ENCODE measurements at places on chromosomes 12 and 14.

DNA sequence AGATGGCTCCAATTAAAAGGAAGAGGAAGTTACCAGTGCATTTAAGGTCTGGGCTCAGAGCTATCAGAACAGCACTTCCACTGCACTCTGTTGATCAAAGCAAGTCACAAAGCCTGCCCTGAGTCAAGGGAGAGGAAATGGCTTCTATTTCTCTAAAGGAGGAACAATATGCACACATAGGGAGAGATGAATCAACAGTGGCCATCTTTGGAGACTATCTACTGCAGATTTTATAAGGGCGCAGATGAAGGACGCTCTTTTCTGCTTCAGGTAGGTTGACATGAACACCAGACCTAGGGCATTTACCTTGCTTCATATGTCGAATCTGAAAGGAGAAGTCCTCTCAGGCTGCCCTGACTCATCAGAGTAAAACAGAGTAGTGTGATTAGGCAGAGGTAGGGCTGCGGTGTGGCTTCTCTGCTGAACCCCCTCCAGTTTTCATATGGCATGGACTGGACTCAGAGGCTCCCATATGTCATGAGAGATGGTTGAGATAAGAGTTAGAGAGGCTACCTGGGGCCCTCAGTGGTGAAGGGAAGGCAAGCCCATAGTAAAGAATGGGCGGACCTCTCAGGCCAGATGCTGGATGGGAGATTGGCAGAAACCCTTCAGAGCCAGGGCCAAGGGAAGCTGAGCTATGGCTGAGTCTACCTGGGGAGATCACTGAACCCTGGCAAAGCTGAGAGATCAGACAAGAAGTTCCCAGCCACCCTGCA lies 84.4 kb downstream of the ARF6 start:
- DNase-seq, result no peak

- no peak for DNase-seq
Measured at GRCh38 chr14:48826058-48826457, 760.1 kb downstream of the RPS29 start.

GRCh38 chr14:36173161-36173560 lies 3.4 kb downstream of the PTCSC3 start:
- no peak for DNase-seq

- DNase-seq, result no peak
Measured at GRCh38 chr14:36478782-36479181, 41.2 kb downstream of the NKX2-1 start.

DNA sequence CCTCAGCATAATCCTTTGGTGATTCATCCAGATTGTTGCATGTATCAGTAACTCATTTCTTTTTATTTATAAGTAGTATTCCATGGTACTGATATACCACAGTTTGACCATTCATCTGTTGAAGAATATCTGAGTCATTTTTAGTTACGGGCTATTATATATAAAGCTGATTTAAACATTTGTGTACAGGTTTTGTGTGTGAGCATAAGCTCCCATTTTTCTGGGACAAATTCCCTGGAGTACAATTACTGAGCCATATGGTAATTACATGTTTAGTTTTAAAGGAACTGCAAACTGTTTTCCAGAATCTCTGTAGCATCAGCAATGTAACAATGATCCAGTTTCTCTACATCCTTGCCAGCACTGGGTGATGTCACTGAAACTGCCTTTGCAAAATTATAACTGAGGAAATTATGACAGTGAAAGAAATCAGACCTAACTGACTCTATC lies 236.2 kb upstream of the KRR1 start:
- DNase-seq, result no peak

DNA sequence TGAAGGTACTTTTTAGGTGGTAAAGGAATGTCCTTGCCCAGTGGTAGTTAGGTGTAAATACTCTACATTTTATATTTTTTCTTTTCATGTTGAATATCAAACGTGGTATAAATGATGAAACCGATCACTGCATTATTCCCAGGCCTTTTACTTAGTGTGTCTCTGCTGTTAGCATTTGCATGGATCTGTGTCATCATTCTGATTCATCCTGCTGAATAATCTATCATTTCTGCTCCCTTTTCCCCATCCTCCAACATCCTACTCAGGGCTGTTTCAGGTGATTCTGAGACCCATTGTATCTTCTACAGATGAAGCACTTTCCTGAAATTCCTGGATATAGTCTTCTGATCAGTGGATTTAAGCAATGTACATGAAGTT lies 61.0 kb upstream of the PTHLH start:
- DNase-seq, result no peak

- no peak for DNase-seq
Measured at GRCh38 chr14:89697281-89698060, 257.1 kb downstream of the EFCAB11 start.

- no peak for DNase-seq
Measured at GRCh38 chr12:100718187-100718586, 76.4 kb upstream of the ANO4 start.

DNA sequence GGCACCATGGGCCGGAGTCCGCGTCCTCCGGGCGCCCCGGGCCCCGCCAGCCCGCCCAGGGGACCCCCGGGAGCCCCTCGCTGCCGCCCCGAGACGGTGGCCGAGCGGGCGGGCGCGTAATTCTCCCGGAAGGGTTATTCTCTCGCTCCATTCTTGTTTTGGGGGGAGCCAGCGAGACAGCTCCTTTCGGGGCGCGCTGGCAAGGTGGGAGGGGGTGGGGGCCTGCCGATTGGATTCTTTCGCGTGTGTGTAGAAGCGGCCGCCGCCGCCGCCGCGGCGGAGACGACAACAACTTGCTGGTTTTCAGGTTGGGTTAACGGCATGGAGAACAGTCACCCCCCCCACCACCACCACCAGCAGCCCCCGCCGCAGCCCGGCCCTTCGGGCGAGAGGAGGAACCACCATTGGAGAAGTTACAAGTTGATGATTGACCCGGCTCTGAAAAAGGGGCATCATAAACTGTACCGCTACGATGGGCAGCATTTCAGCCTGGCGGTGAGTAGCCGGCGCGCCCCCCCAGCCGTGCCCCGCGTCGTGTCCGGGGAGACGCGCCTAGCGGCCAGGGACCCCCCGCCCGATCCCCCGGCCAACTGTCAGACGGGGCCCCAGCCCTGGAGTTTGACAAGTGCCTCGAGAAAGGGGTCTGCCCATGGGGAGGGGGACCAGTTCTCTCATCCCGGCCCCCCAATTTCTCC lies 755 bp downstream of the SETD1B start:
- DNase-seq, result no peak

DNA sequence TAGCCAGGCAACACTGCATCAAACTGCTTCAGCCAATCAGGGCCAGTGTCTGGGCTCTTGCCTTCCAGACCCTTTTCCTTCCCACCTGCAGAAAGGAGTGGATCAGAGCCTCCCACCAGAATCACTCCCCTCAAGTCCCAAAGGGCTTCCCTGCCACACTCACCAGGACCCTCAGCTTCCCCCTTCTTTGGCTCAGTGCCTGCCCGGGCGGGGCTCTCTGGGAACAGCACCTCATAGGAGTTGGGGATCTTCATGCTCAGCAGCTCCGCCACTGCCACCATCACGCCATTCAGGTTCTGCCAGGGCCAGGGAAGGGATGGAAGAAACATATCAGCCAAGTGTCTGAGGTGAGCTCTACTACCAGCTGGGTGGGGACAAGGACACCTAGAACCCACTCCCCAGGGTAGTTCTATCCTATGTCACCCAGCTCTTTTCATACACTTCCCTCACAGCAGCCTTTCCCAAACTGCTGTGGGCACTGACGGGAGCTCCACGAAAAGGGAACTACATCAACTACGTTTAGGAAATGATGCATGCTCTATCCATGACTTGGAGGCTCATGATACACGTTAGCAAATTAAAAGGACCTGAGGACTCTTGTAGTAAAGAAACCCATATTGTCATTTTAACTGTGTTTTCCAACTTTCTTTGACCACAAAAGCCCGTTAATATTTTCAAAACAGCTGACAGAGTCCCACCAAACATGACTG lies 9.4 kb upstream of the PRKAG1 start:
- no peak for DNase-seq

- DNase-seq, result no peak
Measured at GRCh38 chr12:88361493-88361892, 218.8 kb downstream of the KITLG start.

- no peak for DNase-seq
Measured at GRCh38 chr12:59040656-59041055, 120.4 kb upstream of the LRIG3 start.

- no peak for DNase-seq
Measured at GRCh38 chr14:33342299-33342974, 403.8 kb downstream of the NPAS3 start.

GRCh38 chr14:33842299-33842698 lies 108.6 kb downstream of the EGLN3 start:
- no peak for DNase-seq

GRCh38 chr14:54362089-54362504 lies 34.7 kb upstream of the CDKN3 start:
- DNase-seq, result no peak

- DNase-seq, result no peak
Measured at GRCh38 chr14:61638595-61639387, 56.5 kb upstream of the HIF1A start.

- DNase-seq, result no peak
Measured at GRCh38 chr12:15534322-15534721, 212.0 kb downstream of the PTPRO start.

DNA sequence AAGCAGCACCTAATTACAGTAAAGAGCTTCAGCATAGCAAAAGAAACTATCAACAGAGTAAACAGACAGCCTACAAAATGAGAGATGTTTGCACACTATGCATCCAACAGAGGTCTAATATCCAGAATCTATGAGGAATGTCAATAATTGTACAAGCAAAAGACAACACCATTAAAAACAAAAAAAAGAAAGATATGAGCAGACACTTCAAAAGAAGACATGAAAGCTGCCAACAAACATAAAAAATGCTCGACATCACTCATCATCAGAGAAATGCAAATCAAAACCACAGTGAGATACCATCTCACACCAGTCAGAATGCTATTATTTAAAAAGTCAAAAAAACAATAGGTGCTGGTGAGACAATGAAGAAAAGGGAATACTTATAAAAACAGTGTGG lies 273.1 kb downstream of the TMTC2 start:
- no peak for DNase-seq

DNA sequence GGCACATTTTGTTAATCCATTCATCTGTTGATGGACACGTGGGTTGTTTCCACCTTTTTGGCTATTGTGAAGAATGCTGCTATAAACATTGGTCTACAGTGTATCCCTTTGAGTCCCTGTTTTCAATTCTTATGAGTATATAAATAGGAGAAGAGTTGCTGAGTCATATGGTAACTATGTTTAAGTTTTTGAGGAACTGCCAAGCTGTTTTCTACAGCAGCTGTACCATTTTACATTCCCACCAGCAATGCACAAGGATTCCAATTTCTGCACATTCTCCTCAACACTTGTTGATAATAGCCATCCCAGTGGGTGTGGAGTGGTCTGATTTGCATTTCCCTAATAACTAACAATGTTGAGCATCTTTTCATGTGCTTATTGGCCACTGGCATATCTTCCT lies 6.9 kb upstream of the SVOP start:
- DNase-seq, result no peak

GRCh38 chr12:27693403-27693802 lies 2.8 kb upstream of the REP15 start:
- no peak for DNase-seq

GRCh38 chr12:106131676-106132075 lies 7.1 kb downstream of the NUAK1 start:
- DNase-seq, result no peak

DNA sequence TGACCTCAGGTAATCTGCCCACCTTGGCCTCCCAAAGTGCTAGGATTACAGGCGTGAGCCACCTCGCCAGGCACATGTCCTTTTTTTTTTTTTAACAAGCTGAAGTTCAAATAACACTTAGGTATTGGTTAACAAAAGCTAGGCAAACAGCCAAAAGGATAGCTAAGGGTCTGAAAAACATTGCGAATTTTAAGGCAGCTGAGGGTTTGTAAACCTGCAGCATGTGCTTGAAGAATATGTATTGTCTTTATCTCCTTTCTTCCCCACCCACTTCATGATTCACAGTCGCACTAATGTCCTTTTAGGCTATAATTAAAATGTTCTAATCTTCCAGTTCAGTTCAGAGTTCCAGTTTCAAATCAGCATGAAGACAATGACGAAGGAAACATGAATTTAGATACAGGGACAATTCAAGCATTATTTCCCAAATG lies 30.1 kb upstream of the CERS5 start:
- no peak for DNase-seq

DNA sequence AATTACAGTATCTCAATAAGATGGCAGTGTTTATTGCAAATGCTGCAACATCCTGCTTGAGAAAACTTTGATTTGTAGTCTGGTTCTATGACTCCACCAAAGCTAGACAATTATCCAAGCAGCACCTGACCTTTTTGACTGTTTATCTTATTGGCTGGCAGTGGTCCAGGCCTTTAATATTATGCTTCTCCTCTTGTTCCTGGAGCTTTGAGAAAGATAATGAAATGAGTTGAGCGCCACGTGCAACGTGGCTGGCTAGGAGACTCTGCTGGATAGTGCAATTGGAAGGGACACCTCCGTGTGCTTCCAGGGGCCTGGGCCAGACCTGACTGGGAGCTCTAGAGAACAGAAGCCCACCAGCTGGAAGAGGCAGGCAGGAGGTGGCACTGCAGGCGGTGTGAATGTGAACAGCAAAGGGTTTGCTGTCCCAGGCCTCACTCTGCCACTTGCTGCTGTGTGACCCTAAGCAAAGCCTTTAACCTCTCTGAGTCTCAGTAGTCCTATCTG lies 349.3 kb downstream of the CACNA1C start:
- no peak for DNase-seq

DNA sequence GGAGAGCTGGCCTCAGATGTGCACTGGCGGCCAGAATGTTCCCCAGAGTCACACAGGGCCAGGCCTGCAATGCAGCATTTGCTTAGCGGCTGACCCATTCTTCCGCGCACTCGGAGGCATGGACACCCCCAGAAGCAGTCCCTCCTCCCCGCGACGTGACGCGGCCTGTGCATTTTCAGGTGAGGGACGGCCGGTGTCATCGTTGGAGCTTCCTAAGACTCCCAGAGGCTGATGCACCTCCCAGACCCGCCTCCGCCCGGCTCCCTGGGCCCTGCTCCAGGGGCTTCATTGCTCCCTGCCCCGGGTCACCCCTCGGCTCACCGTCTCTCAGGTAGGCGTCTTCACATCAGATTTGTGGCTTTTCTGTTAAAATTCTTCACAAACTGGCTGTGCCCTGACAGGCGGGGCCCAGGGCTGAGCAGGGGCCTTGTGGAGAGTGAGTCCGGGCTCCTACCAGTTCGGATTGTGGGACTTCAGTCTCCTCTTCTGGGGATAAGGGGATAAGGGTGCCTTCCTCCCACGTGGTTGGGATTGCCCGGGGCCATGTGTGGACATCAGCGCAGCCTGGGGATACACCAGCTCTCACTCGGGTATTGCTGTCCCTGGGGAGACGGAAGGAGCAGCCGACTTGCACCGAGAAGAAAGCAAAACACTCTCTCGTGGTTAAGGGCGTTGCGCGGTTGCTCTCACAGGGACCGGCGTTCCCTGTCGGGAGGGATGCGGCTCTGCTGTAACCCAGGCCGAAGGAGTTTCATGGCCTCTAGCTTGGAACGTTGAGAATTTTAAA lies 249.1 kb downstream of the ADGRD1 start:
- no peak for DNase-seq

GRCh38 chr14:83988275-83988674 lies 1541.7 kb upstream of the FLRT2 start:
- no peak for DNase-seq

GRCh38 chr12:78571953-78572352 lies 292.6 kb upstream of the SYT1 start:
- no peak for DNase-seq

GRCh38 chr12:92199819-92200576 lies 54.4 kb upstream of the BTG1 start:
- DNase-seq, result no peak
